ENCODE measurements at places on chromosomes 5 and 9.

- no peak for DNase-seq
Measured at GRCh38 chr9:92980085-92980745, 32.9 kb downstream of the FGD3 start.

- DNase-seq: no peak
Measured at GRCh38 chr9:27880635-27881034, 307.4 kb upstream of the C9orf72 start.

GRCh38 chr5:133387621-133388020 lies 224.7 kb downstream of the FSTL4 start:
- DNase-seq: no peak

GRCh38 chr5:57575839-57576238 lies 93.2 kb upstream of the ACTBL2 start:
- no peak for DNase-seq

GRCh38 chr5:15645381-15646160 lies 145.6 kb downstream of the FBXL7 start:
- DNase-seq: peak; percentile 34

DNA sequence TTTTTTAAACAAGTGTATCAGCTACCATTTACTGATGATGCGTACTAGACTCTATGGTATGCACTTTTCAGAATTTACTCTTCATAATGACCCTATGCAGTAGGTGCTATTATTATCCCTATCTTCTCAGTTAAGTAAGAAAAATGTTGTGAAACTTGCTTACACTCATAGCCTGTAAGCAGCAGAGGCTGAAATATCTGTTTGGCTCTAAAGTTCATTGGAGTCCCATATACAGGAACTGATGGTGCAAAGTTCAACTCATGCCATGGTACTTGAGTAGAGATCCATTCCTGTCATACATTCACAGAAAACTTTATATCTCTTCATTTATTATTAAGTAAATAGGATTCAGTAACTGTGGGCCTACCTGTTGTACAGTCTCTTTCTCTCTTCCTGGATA lies 41.4 kb upstream of the CCDC112 start:
- no peak for DNase-seq

DNA sequence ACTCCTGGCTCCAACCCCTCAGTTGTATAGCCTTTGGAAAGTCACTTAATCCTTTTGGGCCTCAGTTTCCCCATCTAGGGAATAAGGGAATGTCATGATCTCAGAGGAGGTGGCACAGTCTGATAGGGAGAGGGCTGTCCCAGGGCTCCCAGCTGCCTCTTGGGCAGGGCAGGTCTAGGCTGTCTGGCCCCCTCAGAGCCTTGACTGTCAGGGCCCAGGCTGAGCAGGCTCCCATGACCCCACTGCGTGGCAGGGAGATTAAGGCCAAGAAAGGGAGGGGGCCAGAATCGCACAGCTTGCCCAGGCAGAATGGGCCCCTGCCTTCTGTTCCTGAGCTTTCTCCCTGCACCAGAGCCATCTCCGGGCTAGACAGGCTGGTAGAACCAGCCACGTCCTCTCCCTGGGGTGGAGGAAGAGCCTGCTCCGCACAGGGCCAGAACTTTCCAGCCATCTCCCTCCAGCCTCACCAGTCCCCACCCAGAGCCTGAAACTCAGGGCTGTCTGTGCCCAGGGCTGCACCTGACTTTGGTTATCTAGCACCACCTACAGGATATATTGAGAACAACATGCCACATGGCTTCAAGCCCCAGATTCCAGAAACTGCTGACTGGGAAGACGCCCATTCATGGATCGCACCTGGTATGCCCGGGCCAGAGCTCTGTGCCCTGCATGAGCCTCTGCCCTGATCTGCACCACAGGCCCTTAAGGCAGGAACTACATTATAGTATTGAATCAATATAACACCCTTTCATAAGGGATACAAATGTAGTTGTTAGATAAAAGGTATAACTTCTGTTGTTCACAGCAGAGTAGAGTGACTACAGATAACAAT lies 32.1 kb downstream of the NAIF1 start:
- peak; percentile 87 for DNase-seq

- DNase-seq: no peak
Measured at GRCh38 chr5:51024263-51024662, 357.8 kb downstream of the PARP8 start.

GRCh38 chr9:133528001-133528875 lies 3.5 kb upstream of the MYMK start:
- no peak for DNase-seq

DNA sequence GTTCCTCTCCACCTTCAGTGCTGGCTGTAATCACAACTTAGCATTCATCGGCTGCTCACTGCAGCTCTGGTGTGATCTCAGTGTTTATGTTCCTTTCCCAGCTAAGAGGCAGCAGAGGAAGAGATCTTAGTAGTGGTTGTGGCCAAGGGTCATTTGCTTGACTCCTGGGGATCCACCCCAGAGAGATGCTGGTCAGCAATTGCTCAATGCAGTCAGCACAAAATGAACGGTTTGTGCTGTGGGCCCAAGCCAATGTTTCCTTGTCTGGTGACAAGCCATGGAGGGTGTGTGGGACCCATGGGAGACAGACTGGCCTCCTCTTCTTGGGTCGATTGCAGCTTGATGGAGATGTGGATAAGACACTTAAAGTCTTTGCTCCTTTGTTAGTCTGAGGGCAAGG lies 16.1 kb upstream of the FRMD3 start:
- DNase-seq: no peak

GRCh38 chr9:77707383-77708063 lies 59.4 kb upstream of the GNA14 start:
- no peak for DNase-seq

- no peak for DNase-seq
Measured at GRCh38 chr9:98018347-98018746, 35.2 kb downstream of the ANP32B start.

- no peak for DNase-seq
Measured at GRCh38 chr5:73153513-73153912, 19.5 kb upstream of the TMEM174 start.

- DNase-seq: no peak
Measured at GRCh38 chr5:117102591-117102990, 528.0 kb upstream of the SEMA6A start.

- DNase-seq: peak; percentile 76
Measured at GRCh38 chr5:64814073-64814472, 45.3 kb downstream of the CWC27 start.

DNA sequence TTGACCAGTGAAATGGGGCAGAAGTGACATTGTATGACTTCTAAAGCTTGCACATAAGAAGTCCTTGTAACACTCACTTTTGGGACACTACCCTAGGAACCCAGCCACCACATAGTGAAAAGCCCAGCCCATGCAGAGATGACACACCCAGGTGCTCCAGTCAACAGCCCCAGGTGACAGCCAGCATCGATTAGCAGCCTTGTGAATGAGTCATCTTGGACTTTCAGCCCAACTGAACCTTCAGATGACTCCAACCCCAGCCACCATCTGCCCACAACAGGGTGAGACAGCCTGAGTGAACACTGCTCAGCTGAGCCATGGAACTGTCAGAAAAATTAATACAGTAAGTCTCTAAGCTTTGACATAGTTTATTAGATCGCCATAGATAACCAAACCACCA lies 458.6 kb downstream of the ZSWIM6 start:
- peak; percentile 46 for DNase-seq

DNA sequence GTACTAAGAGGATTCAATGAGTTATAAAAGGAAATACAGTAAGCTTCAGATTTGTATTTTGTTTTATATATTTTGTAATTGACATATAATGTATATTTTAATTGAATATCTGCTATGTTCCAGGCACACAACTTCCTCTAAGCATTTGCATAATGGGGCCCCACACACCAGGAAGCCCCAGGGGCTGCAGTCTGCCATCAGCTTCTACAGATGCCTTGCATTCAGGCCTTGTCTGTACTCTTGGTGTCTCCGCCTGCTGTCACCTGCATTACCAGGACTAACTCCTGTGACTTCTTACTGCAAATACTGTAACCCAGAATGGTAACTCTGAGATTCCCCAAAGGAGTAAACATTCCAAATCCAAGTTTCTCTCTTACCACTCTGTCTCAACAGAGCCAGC lies 20.6 kb downstream of the ARL15 start:
- DNase-seq: no peak

DNA sequence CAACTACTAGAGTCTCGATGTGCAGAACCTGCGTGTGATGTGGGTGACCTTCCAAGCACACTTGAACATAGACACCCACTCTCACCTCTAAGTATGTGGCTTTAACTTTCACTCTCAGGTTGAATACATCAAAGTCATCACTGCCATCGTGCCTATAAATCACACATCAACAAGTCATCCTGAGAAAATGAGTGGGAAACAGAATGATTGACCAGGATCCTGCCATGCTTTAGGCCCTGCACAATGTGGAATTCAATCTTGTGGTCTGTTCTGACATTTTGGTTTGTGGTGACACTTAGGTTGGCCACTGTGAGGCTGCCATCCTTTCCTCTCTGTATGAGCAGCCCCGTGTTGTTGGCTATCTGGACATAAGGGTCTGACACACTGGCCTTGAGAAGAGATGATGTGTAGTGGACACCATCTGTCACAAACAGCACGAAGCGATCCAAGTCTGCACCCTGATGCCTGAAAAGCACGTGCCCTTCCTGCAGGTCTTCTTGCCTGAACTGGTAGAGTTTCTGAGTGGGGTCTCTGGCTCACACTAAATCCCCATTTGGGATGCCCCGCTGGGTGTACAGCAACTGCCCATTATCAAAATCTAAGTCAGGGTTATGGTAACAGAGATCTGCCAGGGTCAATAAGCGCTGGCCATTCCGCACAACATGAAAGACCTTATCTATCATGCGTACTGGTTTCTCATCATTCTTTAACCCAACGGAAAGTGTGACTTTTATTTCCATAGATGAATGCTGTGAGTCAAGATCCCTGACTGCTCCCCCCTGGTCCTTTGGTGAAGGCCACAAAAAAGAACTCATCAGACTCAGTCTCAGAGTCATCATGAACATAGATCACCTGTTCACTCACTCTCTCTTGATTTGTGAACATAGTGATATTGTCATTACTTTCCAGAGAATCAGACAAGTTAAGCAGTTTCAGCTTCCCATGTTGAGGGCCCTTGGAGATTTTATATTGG lies 116.6 kb downstream of the ESM1 start:
- peak; percentile 85 for DNase-seq

DNA sequence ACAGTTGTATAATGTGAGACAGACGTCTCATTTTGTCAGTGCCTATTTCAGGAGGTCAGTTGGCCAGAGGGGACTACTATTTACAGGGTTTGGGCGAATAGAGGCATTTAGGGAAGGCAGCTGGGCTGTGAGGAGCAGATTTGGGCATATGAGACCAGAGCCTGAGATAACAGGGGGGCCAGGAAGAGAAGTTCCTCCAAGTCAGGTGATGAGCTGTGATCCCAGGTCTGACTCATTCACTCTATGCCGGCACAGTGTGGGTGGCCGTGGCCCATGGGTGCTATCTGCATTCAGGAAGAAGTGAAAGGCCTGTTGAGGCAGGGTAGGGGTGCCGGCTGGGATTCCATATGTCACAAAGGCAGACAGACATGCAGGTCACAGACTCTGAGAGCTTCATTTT lies 142.8 kb downstream of the PDZD2 start:
- no peak for DNase-seq

- peak; percentile 81 for DNase-seq
Measured at GRCh38 chr5:54610197-54610944, 92.8 kb downstream of the SNX18 start.

DNA sequence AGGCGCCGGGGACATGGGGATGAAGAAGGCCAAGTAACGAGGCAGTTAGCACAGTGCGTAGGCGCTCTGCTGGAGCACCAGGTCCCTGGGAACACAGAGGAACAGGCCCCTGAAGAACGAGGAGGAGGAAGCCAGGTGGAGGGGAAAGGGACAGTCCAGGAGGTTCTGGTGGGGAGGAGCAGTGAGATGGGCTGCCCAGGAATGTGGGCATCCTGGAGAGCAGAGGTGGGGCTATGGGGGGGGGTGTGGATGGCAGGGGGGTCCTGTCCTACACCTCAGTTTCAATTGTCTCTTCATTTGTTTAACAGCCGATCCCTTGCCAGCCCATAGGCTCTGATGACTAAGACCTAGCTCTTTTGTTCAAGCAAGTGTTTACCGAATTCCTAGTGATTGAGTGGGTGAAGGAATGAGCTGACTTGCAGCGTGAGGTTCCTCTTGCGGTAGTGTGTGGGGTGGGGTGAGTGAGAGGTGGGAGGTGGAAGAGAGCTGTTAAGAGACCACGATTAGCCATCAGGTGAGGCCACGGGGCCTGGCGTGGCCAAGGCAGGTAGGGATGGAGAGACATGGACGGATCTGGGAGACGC lies 8.4 kb upstream of the PHYHD1 start:
- no peak for DNase-seq

GRCh38 chr5:117624201-117624600 lies 1049.6 kb upstream of the SEMA6A start:
- no peak for DNase-seq

DNA sequence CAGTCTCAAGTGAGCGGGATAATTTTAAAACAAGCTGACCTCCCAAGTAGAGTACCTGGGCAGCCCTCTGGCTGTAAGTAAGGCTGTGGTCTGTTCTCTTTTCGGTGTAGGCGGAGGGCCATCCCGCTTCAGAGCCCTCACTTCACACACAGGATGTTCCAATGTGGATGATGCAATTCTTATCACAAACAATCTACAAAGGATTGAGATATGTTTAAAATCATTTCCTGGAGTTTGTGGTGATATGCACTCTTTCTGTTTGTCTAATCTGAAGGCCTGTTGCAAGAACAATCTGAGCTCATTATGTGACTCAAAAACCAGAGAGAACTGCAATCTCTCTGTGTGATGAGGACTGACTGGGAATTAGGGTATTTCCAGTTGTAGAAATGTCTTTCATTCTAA lies 42.5 kb downstream of the ITGA2 start:
- DNase-seq: peak; percentile 86

DNA sequence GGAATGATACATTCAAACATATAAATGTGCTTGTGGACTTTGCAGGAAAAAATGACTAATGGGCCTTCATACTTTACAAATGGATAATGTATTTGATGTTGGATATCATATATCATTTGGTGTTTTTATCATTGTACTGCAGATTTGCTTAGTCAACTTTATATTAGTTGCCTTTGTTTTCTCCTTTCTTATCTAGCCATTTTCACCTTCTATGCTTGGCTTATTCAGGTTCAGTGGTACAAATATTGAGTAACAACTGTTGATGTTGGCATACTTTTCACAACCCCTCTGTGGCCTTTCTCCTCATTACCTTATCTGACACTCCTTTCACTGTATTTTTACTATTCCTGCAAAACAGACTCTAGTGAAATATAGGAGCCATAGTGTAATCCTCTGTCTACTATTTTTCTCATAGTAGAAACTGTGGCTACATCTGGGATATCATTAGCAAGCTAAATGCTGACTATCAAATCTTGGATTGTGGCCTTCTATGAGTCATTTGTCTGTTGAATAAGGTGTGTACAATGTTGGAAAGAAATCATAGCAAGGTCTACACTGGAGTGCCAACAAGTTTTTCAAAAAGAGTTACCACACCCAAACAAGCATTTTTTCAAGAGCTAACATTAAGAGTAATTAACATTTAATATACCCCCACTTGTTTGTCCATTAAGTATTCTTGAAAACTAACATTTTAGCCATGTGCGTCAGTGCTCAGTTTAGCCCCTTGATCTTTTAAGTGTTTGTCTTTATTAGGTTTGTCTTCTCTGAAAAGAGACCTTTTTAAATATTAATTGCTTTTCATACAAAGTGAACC lies 330.1 kb downstream of the ADGRV1 start:
- no peak for DNase-seq

- no peak for DNase-seq
Measured at GRCh38 chr9:6051511-6051950, 36.1 kb upstream of the RANBP6 start.
